HEK293T (cell line): ENCODE measurements at places on chromosomes 7 and 10.

DNA sequence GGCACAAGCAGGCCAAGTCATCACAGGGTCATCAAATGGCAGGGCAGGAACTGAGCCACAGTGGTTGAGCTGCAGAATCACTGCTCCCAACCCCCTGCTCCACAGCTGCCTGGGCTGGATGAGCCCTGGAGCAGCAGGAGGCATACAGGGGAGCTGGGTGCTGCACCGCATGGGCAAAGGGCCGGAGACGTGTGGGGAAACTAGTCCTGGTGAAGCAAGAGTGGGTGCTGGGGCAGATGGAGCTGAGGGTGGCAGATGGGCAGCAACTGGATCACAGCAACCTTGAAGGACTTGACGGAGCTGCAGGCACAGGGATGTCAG, 16.0 kb upstream of the VOPP1 start:
- peak; percentile 3 for DNase-seq

- no peak for DNase-seq
These were observed 213.6 kb downstream of the RPS24 start for GRCh38 chr10:78247266-78247665.

- no peak for DNase-seq
These were observed 113.4 kb downstream of the VIPR2 start for GRCh38 chr7:159031135-159031701.

- DNase-seq = no peak
These were observed 93.6 kb downstream of the UBE2H start for GRCh38 chr7:129859183-129859582.

GRCh38 chr7:30729642-30730041, 22.3 kb upstream of the INMT start:
- DNase-seq = no peak

DNA sequence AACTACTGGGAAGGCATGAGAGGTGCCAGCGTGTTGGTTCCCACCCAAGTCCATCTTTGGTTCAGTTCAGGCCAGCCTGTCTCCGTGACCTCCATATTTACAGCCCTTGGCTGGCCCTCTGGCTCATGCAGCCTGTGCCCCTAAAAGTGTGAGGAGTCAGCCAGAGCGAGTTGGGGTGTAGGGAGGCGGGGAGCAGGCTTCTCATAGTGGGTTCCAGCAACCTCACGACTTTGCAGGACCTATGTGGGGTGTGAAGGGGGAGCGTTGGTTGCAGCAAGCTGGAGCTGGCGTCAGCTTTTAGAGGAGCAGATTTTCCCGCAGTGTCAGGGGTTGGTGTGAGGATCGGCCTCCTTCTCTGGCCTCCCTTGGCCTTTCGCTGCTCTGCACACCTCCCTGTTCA, 9.8 kb downstream of the TSPAN14 start:
- no peak for DNase-seq

DNA sequence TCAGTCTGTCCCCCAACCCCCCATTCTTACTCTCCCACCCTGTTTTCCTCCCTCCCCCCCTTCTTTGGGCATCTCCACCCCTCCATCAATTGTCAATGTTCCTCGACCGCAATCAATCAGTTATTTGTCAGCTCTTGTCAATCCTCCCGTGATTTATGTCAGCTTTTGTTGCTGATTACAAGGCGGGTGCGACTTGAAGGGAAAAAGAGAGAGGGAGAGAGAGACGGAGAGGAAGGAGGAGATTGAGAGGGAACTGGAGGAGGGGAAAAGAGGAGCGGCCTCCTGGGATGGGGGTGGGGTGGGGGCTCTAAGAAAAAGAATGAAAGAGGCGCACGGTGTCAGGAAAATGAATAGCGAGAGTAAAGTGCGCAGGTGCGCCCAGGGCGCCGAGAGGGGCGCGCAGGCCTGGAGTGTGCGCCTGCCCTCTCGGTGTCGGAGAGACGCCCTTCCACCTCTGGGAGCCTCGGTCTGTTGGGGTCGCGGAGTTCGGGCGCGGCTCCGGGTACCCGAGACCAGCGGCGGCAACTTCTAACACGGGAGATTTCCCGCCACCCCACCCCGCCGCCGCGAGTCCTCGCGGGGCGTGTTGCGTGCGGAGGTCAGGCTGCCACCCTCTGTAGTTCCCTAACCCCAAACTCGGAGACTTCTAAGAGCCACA, 1.1 kb upstream of the ZNF503 start:
- no peak for DNase-seq

DNA sequence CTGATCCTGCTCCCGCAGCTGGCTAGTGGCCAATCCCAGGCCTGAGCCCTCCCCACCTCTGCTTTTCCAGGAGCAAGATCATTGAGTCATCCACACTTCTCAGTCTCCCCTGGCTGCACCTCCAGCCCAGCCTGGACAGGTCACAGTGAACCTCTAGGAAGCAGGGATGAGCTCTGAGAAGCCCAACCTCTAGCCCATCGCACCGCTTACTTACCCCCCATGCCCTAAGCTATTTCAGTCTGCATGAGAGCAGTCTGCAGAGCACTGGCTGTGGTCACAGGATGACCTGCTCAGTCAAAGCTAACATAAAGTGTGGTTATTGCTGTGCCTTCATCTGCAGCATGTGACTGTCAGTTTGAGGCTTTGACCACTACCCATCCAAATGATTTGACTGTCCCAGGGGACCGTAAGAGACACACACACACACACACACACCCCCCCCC, 129.2 kb downstream of the SORBS1 start:
- no peak for DNase-seq

- DNase-seq = no peak
These were observed 101.0 kb downstream of the LRMDA start for GRCh38 chr10:75532253-75532924.

GRCh38 chr7:47813620-47814260, 134.5 kb downstream of the PKD1L1 start:
- no peak for DNase-seq

DNA sequence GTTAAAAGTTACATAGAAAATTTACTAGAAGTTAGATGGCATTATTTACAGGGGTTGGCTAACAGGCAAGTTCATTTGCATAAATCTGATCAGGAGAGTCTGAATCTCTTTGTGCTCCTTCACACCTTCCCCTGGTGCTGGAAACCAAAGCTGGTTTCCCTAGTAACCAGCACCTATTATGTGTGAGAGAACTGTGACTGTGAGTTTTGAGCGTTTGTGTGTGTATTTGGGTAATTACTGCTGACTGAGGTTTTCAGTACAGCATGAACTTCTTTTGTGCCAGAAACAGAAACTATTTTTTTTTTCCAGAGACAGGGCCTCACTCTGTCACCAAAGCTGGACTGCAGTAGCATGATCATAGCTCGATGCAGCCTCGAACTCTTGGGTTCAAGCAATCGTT, 10.3 kb upstream of the IFIT1B start:
- DNase-seq = no peak

- DNase-seq = no peak
These were observed 170.2 kb upstream of the KLF14 start for GRCh38 chr7:130904031-130904757.

DNA sequence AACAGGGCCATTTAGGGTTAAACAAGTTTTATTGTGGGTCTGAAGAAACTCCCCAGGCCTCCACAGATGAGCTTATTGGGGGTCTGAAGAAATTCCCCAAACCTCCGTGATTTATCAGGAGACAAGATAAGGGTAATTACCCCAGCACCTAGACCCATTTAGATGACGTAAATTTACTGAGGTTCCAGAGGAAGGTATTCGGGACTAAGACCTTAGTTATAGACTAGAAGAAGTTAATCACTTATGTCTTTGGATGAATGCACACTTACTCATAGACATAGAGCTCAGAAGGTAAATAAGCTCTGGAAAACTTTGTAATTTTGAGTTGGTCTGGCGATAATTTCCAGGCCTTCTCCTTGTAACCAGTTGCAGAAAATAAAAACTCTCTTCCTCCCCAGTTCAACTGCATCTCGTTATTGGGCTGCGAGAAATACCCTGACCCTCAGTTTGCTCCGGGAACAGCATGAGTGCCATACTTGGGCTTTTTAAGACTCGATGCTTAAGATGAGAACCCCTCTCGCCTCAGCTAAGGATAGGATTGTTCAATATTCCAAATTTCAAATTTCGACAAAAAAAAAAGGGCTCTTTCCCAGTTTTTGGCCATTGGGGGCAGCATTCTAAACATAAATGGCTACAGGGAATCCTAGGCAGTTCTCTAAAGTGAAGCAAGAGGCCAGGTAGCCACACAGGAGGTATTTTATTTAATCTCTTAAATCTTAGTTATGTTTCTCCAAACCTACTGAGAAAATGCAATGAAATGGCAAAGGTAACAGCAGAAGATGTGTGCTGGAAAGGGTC, 74.7 kb upstream of the PFKP start:
- DNase-seq = no peak

- DNase-seq = no peak
These were observed 612.1 kb upstream of the MGMT start for GRCh38 chr10:128854963-128855362.

GRCh38 chr7:77553123-77553522, 16.0 kb downstream of the PTPN12 start:
- no peak for DNase-seq

DNA sequence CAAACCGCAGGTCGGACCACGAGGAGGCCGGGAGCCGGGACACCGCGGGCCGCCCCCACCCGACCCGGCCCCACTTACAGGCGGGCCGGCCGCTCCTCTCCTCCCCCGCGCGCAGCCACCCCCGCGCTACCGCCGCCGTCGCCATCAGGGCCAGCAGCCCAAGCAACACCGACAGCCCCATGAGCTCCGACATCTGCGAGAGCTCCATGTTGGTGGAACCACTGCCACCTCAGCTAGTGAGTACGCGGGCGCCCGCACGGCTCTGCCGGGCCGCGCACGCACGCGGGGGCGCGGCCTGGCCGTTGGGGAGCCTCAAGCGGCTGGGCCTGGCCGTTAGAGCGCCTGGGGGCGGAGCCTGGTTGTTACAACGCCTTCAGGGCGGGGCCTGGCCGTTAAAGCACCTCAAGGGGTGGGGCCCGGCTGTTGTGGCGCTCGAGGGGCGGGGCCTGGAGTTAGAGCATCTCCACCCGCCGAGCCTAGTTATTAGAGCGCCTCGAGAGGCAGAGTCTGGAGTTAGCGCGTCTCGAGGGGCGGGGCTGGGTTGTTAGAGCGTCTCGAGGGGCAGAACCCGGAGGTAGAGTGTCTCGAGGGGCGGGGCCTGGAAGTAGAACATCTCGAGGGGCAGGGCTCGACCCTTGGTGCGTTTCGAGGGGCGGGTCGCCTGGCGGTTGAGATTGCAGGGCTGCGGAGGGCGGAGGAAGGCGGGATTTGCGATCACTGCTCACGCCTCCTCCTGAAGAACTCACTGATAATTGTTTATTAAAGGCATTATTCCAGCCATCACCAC, at the start of gene TBL2:
Gene TBL2, minus strand, starts transcription at position 238 of the 787 bp plus-strand sequence. Its CDS starts 30 bp downstream, at position 208.
- peak; percentile 99 for DNase-seq

DNA sequence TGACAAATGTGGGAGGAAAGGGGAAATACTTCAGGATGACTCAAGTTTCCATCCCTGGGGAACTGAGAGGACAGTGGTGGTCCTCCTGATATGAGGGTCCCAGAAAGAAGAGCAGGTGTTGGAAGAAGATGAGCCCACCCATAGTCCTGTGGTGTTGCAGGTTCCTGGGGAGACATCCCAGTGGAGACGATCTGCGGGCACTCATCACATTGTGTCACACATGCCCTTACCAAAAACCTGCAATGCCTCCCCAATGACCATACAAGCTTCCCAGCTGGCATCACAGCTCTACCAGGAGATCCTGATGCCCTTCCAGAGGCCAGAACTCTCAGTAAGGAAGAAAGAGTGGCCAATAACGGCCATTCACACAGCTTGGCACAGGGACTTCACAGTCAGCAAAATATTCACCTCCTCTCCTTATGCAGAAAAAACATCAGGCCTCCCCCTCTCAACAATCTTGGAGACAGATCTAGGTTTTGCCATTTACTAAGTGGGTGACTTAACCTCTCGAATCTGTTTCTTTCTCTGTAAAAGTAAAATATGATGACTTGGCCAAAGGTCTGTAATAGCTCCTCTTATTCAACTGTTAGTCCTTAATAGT, 9.0 kb downstream of the PUS7 start:
- no peak for DNase-seq

DNA sequence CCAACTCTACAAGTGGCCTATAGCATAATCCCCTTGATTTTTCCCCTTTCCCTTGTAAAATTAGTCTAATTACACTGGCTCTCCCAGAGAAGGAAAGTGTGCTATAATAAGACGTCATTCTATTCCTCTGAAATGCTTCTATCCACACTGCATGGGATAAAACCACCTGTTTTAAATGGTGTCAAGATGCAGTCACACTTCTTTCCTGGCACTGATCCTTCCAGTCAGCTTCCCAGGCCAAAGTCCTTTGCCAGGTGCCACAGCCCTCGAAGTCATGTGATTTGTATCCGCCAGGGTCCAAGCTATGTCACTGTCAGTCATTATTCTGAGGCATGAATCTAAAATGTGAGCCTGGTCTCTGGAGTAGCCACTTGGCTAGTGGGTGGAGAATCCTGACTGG, 169.0 kb upstream of the KIAA1217 start:
- DNase-seq = no peak

DNA sequence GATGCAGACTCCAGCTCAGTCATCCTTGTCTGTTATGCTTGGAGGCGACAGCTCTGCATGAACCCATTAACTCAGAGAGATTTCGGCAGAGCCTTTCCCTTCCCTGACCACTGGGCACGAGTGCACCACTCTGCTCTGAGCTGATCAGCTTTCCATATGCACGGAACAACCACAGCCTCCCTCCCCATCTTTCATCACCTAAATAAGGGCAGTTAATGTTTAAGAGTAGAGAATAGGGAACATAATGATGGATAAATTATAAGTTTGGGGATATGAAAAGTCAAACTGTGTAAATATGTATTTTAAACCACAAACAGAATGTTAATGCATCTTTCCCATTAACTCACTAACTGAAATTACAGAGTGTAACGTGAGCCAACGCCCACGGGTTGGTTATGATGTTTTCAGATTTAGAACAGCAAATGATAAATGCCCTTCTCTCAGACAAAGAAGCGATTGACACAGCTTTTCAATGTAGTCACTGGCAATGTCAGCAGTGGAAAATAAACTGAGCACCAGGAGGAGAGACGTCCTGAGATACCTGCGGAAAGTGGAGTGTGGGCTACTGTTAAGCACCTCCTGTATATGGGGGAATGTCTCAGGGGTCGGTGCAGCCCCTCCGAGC, 658.2 kb downstream of the LRMDA start:
- DNase-seq = no peak

DNA sequence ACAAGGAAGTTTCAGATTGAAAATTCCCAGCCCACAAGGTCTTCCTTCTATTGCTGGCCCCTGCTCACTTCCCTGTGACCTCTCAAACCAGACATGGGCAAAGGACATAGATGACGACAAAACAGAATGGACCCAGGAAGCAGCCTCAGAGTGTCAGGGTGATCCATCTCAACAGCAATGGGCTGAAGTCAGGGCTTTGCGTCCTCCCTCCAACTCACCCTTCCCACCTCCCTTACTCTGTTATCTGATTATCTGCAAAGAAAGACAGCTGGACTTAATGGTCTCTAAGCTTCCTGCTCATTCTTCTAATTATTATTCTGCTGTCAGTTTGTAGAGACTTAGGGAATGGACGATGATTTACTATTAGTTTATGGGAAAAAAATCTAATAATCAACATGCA, 115.9 kb downstream of the PIP4K2A start:
- DNase-seq = no peak

GRCh38 chr10:79910836-79911235, 38.1 kb downstream of the SFTPD start:
- no peak for DNase-seq
